ENCODE measurements at places on chromosomes 12 and 14.

DNA sequence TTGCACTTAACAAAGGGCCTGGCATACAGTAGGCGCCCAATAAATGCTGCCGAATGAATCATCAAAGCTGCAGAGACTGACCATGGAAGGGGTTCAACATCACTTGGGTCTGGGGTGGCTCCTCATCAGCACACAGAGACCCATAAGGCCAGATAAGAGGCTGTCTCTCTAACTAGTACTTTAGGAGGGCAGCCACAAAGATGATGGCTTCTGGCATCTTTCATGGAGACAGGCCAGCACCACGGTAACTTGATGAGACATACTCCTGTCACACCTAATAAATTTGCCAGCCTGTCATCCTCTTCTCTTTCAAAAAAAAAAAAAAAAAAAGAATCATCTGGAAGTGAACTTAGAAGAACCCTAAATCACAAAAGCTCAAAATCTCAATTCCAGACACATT lies 3.4 kb downstream of the PRIMA1 start:
- no peak for DNase-seq

- DNase-seq = no peak
Observed at GRCh38 chr12:93706824-93707223, 29.6 kb downstream of the CRADD start.

DNA sequence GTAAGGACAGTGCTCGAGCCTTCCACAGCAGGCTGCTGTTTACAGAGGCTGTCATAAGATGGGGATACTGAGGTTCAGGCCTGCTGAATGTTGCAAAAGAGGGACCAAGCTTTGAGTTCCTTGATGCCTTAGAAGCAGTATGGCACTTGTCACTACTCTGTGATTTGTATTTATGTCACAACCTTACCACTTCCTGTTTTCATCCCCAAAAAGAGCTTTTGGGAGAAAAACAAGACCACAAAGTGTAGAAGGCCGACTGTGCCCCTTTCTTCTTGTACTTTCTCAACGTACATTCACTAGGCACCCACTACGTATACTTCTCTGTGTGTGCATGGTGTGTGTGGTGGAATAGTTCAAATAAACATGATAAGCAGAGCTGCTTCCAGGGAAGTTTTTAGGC lies 90.1 kb downstream of the DRAM1 start:
- no peak for DNase-seq

GRCh38 chr12:119594772-119595445 lies 1.3 kb downstream of the TMEM233 start:
- no peak for DNase-seq

DNA sequence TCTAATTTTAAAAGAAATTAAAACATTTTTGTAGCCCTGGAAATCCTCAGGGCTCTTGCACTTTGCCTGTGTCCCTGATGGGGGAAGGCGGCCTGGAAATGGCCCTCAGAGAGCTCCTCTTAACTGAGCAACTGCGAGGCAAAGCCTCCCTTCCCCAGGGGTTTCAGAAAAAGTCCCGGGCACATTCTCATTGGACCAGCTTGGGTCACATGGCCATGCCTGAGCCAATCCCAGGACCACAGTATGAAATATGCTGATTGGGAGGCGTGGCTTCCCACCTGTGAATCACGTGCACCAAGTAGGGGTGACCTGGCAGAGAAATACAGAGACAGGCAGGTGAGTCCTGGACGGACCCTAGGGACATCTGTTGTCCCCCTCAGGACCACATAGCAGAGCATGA lies 90.4 kb upstream of the SFSWAP start:
- no peak for DNase-seq

GRCh38 chr14:65304239-65304638 lies 108.3 kb upstream of the FUT8 start:
- no peak for DNase-seq

DNA sequence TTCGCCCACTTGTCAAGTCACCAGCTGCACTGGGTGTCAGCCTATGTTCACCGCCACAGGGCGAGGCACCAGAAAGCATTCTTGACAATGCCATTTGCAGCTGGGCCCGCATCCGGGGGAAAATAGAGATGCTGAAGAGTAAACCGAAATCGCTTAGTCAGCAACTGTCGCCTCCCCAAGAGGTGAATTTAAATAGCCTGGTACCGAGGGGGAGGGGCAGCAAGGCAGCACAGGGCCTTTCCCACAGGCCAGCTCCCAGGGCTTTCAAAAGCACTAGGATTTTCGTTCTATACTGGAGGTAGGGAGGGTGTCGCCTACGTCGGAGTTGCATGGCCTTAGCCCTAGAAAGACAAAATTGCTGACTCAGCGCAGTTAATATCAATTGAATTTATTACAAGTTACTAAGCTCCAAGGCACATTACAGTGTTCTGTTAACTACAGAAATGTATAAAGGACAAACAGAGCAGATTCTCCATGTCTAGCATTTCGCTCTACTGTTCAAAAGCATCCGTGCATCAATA lies 4.3 kb downstream of the IRF2BPL start:
- no peak for DNase-seq

DNA sequence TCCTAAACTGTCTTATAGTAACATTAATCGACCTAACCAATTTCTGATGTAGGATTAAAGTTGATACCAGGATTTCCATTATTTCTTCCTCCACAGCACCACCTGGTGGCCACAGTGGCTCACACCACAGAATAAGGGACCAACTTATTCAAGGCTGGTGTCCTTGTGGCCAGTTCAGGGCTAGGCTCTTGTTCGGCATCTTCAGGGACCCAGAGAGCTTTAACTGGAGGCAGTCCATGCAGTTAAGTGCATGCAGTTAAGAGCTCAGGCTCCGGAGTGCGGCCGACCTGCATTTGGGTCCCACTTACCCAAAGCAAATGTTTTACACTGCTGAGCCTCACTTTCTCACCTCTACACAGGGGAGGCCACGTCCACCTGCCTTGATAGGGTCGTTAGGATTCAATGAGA lies 42.0 kb upstream of the GPR68 start:
- peak; percentile 63 for DNase-seq

GRCh38 chr12:96416033-96416799 lies 16.0 kb upstream of the CDK17 start:
- DNase-seq = no peak

GRCh38 chr12:62256408-62257096 lies 3.7 kb upstream of the USP15 start:
- DNase-seq = no peak

GRCh38 chr12:95944108-95944704 lies 1.1 kb downstream of the AMDHD1 start:
- no peak for DNase-seq

Measured in GM12891 (cell line).